ENCODE measurements at places on chromosomes 1 and 21.

DNA sequence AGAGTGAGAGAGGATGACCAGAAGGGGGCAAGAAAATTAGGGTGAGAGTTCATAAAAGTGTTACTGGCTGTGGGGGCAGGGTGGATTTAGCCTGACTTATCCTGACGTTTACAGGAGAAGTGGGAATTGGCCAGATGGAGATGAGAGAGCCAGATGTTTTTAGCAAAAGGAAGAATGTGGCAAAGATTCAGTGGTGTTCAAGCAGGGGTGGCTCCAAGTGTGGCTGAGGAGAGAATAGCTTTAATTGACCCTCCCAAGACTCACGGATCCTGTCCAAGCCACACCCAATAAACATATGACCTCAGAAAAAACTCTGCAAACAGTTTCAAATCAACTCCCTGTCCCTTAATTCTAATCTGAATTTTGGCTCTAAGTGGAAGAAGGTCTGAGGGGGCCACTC lies 35.2 kb upstream of the EDEM3 start:
- DNase-seq: no peak
- H3K4me1 ChIP-seq: peaks cover 21% of the 10 kb centered on the region
- no peaks in the 10 kb centered on the region for H3K27me3 ChIP-seq
- no peak overlapping the region for H3K27ac ChIP-seq
- H3K36me3 ChIP-seq: no peaks in the 10 kb centered on the region

DNA sequence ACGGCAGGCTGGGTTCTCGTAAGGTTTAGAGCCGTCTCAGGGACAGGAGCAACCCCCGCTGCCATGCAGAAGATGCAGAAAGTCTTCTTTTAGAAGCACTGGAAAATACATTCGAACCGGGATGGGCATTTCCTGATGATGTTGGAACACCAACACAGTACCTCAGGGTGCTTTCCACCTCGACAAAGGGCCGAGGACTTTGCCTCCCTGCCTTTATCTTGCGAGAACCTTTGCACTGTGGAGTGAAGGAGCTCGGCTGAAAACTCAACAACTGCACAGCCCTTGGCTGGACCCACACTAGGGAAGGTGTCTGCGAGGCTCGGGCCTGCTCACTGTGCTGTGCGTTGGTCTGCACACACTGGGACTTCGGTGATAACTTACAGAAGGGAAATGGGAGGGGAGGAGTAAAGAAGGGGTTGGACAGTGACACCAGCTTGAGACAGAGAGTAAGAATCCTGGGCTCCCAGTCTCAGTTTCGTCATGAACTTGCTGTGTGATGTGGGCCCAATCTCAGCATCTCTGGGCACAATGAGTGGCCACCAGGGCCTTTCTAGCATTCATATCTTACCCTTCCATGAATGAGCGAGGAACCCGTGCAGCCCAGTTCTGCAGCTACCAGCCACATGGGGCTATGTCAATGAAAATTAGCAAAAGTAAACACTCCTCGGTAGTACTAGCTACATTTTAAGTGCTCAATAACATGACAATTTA lies 18.2 kb downstream of the RCAN1 start:
- H3K27me3 ChIP-seq: no peaks in the 10 kb centered on the region
- no peaks in the 10 kb centered on the region for H3K36me3 ChIP-seq
- no peak overlapping the region for H3K4me3 ChIP-seq

DNA sequence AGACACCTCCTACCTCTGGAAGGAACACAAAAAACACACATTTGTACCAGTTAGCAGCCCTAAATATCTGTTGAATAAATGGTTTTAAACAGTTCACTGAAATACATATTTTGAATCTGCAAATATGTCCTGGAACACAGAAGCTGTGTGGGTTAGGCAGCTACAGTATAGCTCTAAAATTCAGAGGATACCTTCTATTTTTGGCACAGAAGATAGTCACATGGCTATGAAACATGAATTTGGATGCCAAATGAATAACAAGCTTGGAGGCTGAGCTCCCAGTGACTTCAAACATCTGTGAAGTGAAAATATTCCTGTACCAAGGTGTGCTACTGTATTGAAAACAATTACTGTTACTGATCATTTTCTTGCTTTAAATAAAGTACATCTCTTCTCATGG lies 391.5 kb upstream of the ADGRL2 start:
- H3K4me1 ChIP-seq: peaks cover 7% of the 10 kb centered on the region
- no peak overlapping the region for H3K4me3 ChIP-seq
- no peak for DNase-seq
- H3K27ac ChIP-seq: no peak overlapping the region
- H3K27me3 ChIP-seq: no peaks in the 10 kb centered on the region
- no peaks in the 10 kb centered on the region for H3K36me3 ChIP-seq

- H3K4me3 ChIP-seq: no peak overlapping the region
- H3K27me3 ChIP-seq: no peaks in the 10 kb centered on the region
- no peak for DNase-seq
- no peaks in the 10 kb centered on the region for H3K4me1 ChIP-seq
- H3K27ac ChIP-seq: no peak overlapping the region
- H3K36me3 ChIP-seq: no peaks in the 10 kb centered on the region
These were observed 156.3 kb downstream of the SMYD3 start for GRCh38 chr1:246350745-246351144.

DNA sequence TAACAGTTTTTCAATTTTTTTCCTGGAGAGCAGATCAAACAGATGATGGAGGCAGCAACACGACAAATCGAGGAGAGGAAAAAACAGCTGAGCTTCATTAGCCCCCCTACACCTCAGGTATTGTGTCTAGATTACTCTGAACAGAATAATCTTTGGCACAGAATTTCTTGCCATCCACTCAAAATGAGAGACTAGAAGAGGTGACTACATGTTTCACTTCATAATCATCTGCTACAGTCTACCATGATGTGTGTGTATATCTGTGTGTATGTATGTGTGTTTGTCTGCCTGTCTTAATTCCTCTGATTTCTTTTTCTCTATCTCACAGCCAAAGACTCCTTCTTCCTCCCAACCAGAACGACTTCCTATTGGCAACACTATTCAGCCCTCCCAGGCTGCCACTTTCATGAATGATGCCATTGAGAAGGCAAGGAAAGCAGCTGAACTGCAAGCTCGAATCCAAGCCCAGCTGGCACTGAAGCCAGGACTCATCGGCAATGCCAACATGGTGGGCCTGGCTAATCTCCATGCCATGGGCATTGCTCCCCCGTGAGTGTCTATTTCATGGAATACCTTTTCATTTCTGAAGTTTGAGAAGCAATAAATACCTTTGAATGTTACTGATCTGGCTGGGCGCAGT lies 11.4 kb downstream of the PRPF3 start:
- DNase-seq: no peak
- H3K27me3 ChIP-seq: no peaks in the 10 kb centered on the region
- H3K27ac ChIP-seq: no peak overlapping the region
- H3K36me3 ChIP-seq: peaks cover 73% of the 10 kb centered on the region
- H3K4me3 ChIP-seq: no peak overlapping the region
